ENCODE measurements at places on chromosomes 1 and 21.

DNA sequence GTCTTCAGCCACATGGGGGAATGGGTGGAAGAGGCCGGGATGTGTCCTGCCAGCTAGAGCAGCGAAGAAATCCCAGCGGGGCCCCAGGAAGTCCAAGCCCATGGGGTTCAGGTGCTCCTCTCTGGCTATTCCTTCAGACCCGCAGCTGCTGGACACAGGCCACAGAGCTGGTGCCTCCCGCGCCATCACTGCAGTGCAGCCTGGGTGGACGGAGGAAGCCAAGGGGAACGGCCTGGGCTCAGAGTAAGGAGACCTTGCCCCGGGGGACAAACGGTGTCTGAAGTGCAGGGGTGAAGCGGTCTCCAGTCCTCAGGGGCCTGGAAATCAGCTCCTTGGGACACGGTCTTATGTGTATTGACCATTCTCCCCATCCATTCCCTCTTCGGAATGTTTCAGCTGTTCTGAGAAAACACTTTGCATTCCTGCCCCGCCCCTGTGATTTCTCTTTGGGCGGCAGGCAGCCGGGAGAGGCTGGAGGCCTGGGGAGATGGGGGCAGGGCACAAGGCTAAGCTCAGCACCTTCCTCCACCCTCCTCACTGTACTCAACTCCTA lies 18.4 kb downstream of the MTHFR start:
- DNase-seq = no peak

GRCh38 chr1:239647964-239648632 lies 261.7 kb downstream of the CHRM3 start:
- no peak for DNase-seq

- DNase-seq = no peak
Observed at GRCh38 chr1:43152866-43153265, 19.2 kb downstream of the EBNA1BP2 start.

DNA sequence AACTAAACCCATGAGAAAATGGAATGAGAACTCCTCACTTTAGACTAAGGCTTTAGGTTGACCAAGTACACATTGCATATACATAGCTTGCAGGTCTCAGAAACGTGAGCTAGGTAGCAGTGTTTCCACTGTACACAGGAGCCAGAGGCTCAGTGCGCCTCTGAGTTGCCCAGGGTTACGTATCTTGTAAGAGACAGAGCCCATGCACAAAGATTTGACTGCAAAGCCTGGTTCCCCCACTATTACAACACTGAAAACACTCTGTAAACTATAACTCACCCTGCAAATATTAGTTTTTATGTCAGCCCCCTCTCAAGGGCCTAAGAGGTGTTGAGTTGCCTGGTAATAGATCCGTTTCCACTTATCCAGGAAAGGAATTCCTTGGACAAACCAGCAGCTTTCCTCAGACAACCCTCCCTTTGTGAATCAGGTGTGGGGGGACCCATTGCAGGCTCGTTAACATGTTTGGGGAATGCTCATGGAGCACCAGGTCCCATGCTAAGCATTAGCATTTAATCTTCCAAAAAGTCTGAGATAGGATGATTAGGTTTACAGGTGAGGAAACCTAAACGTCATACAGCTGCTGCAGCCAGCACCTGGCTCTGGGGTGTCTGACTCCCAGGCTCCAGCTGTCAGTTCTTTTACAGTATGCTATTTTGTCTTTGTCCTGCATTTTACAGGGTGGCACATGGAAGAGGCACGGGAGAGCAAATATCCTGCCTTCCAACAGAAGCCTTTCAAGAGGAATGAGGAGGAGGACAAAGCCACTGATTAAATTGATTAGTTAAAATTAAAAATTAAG lies 25.7 kb downstream of the TENT5C start:
- DNase-seq = no peak

- DNase-seq = no peak
Observed at GRCh38 chr21:15775981-15776380, 46.2 kb downstream of the USP25 start.

GRCh38 chr1:163770265-163770664 lies 448.5 kb downstream of the NUF2 start:
- DNase-seq = no peak

- no peak for DNase-seq
Observed at GRCh38 chr1:185862235-185862634, 128.0 kb downstream of the HMCN1 start.

- DNase-seq = no peak
Observed at GRCh38 chr1:27883536-27883935, 11.2 kb downstream of the THEMIS2 start.

- DNase-seq = no peak
Observed at GRCh38 chr1:99660496-99660895, 14.6 kb downstream of the PALMD start.

- no peak for DNase-seq
Observed at GRCh38 chr1:180521474-180522212, 19.3 kb upstream of the ACBD6 start.

DNA sequence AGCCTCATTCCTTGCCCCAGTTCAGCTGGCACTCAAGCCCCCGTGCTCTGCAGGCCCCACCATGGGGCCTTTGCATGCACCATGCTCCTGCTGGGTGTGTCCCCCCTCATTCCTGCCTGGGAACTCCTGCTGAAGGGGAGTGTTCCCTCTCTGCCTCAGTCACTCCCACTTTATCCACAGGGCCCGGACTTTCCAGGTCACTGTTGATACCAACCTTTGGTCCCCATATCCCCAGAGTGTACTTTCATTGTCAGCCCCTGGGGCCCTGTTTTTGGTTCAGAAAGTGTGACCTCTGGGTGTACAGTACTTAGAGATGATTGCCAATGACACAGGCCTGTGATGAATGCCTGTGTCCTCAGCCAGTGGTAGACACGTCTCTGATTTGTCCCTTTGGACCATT lies 2.9 kb downstream of the TTC22 start:
- no peak for DNase-seq

GRCh38 chr1:97849345-97850340 lies 71.2 kb downstream of the DPYD start:
- no peak for DNase-seq

Measured in stimulated activated CD4-positive, alpha-beta T cell treated with anti-CD3 and anti-CD28 coated beads, Interleukin-1b, Interleukin-23, amount 100 ng/mL, for 4 hours (primary cell).